MM.1S (cell line): ENCODE measurements at places on chromosomes 11 and 22.

DNA sequence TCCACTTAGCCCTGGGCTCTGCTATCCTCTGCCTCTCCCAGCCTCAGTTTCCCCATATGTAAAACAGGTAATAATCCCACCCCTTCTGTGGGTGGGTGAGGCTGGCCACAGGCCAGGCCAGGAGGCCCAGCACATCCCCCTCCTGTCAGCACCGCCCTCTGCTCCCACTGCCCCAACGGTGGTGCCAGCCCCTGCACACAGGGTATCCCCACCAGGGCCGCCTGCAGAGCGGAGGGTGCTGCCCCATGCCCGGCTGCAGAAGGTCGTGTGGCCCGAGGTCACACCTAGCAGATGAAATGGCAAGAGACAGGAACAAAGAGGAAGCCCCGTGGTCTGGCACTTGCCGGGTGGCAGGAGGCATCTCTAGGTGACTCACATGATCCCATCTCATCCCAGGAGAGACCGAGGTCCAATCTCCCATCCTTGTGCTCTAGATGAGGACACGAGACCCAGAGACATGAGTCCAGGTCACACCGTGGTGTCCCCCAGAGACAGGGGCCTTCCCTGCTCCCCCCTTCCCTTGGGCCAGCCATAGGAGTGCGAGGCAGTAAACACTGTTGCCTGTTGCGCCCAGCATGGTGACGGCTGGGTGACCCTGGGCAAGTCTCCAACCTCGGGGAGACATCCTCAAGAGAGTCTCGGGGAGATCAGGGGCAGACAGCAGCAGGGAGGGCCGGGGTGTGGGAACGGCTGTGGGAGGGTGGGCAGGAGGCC lies 27.2 kb upstream of the PPARA start:
- peaks cover 18% of the 10 kb centered on the region; the same call in 1 of the 2 replicates for H3K27me3 ChIP-seq
- no peak for DNase-seq
- no peak overlapping the region for H3K4me3 ChIP-seq
- H3K36me3 ChIP-seq = no peaks in the 10 kb centered on the region

DNA sequence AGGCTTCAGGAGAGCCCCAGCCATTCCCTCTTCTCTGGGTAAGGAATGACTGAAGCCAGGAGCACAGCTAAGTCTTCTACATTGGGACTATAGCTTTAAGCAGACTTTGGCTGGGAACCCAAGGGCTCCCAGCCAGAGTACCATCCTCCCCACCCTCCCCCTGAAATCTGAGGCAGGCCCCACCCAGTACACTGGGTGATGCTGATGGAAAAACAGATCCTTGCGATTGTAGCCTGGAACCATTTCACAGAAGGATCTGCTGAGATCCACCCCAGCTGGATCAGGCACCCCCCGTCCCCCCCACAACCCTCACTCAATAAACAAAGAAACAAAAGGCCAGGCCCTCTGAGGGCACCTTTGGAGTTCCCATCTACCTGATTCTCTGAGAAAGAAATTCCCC lies 39.8 kb downstream of the IL18BP start:
- DNase-seq = no peak
- no peak overlapping the region for H3K4me3 ChIP-seq
- H3K4me1 ChIP-seq = peaks cover 29% of the 10 kb centered on the region
- H3K27ac ChIP-seq = peak overlapping the region; percentile 13; the same call in 1 of the 2 replicates

GRCh38 chr11:24253237-24253760 lies 243.6 kb upstream of the LUZP2 start:
- H3K27me3 ChIP-seq = no peaks in the 10 kb centered on the region
- H3K27ac ChIP-seq = no peak overlapping the region
- DNase-seq = no peak
- no peaks in the 10 kb centered on the region for H3K4me1 ChIP-seq
- no peak overlapping the region for H3K4me3 ChIP-seq

- DNase-seq = peak; percentile 88
- H3K36me3 ChIP-seq = no peaks in the 10 kb centered on the region
- H3K27me3 ChIP-seq = no peaks in the 10 kb centered on the region
- no peaks in the 10 kb centered on the region; the same call in 1 of the 2 replicates for H3K4me1 ChIP-seq
These were observed at the start of gene ARHGAP20 for GRCh38 chr11:110711776-110712658. Gene ARHGAP20, minus strand, starts transcription at chr11:110712437. Its CDS starts 206 bp downstream, at chr11:110712231.

DNA sequence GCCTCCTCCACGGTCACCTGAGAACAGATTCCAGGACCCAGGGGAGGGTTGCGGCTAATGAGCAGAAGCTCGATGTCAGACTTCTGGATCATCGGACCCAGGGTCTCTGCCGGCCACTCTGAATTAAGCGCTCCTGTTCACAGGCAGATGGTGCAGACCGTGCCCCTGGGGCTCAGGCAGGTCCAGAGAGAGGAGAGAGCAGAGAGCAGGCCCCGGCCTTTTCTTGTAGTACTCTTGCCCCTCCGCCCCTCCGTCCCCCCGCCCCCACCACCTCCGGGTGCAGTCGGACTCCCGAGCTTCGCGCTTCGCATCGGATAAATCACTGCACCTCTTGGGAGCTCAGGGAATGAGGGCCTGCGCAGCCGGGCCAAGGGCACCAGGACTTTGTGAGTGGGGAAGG lies 50.3 kb downstream of the RPS6KA4 start:
- H3K27me3 ChIP-seq = peaks cover 73% of the 10 kb centered on the region
- DNase-seq = no peak
- H3K27ac ChIP-seq = no peak overlapping the region
- H3K36me3 ChIP-seq = no peaks in the 10 kb centered on the region
- no peaks in the 10 kb centered on the region for H3K4me1 ChIP-seq
- H3K4me3 ChIP-seq = no peak overlapping the region

DNA sequence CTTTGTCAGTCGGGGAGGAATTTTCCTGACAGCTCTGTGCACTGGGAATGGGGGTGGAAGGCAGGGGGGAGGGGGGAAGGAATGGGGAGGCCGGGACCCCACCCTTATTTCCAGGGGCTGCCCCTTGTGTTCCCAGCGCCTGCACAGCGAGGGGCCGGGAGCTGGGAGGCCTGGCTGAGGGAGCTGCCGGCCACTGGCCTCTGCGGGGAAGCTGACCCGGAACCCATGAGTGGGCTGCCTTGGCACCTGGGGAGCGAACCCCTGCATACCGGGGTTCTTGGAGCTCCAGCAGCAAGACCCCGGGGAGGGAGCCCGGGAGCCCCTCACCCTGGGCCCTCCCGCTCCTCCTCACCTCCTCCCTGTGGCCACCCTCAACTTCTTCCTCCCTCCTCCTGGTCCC lies 3.5 kb downstream of the H19 start:
- H3K27ac ChIP-seq = no peak overlapping the region
- H3K4me1 ChIP-seq = no peaks in the 10 kb centered on the region
- H3K4me3 ChIP-seq = no peak overlapping the region
- no peaks in the 10 kb centered on the region for H3K27me3 ChIP-seq
- DNase-seq = no peak
- no peaks in the 10 kb centered on the region for H3K36me3 ChIP-seq

DNA sequence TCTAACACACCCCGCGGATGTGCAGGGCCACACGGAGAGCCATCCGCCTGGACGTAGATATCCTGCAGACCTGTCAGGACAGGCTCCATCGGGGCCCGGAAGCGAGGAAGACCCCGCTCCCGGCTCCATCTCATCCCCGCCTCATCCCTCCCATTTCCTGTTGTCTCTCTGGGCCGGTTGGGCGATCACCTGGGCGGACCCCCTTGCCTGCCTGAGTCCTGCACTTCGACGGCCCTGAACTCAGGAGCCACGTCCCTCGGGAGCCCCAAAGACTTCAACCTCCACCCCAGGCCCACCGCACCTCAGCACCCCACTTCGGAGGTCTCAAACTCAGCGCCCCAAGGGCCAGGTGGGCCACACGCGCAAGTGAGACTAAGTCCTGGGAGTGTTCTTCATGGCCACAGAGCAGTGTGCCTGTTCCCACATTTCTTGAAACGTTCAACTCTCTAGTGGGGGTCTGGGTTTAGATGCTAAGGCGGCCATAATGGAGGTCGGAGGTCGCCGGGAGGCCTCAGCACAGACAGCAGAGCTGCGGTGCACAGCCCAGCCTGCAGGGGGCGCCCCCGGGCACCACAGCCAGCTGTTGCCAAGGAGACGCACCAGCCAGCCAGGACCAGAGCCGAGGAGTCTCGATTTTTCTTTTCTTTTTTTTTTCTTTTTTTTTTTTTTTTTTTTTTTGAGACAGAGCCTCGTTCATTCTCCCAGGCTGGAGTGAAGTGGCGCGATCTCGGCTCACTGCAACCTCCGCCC lies 26.0 kb upstream of the FADD start:
- no peaks in the 10 kb centered on the region for H3K36me3 ChIP-seq
- peaks cover 90% of the 10 kb centered on the region for H3K27me3 ChIP-seq
